ENCODE measurements at places on chromosomes 12 and 14.

- DNase-seq = no peak
Measured at GRCh38 chr12:6090803-6091202, 33.7 kb downstream of the VWF start.

DNA sequence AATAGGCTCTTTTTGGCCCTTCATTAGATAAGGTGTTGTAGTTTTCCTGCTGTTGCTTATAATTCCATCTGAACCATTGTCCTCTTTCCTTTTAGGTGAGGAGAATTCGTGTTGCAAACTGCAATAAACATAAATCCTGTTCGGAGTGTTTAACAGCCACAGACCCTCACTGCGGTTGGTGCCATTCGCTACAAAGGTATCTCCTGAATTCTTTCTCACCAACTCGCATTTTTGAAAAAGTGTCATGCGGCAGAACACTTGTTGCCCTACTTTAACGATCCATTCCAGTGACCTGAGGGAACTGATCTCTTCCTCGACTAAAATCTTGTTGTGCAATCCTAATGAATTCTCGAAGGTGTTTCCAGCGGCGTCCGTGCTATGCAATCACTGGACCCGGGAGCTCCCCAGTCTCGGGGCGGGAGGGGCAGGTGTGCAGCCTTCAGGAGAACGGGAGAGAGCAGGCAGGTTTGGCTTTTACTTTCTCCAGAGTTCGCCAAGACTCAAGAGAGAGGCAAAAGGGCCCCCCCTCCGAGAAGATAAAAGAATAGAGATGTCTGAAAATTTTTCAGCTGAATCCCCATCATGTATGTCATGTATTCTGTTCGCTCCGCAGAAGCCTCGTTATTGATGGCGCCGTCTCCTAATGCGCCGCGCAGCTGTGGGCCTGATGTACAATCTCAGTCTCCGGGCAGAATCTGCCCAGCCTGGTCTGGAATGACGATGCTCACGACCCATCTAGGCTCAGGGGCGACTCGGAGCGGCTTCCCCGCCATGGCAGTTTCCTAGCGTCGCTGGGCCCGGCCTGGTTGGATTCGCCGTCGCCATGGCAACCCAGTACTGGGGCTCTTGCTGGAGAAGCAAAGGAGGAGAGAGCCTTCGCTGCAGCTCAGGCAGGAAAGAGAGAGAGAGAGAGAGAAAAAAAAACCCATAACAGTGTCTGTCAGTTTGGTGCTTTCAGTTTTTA, 38.2 kb downstream of the PLXNC1 start:
- peak; percentile 72 for DNase-seq

DNA sequence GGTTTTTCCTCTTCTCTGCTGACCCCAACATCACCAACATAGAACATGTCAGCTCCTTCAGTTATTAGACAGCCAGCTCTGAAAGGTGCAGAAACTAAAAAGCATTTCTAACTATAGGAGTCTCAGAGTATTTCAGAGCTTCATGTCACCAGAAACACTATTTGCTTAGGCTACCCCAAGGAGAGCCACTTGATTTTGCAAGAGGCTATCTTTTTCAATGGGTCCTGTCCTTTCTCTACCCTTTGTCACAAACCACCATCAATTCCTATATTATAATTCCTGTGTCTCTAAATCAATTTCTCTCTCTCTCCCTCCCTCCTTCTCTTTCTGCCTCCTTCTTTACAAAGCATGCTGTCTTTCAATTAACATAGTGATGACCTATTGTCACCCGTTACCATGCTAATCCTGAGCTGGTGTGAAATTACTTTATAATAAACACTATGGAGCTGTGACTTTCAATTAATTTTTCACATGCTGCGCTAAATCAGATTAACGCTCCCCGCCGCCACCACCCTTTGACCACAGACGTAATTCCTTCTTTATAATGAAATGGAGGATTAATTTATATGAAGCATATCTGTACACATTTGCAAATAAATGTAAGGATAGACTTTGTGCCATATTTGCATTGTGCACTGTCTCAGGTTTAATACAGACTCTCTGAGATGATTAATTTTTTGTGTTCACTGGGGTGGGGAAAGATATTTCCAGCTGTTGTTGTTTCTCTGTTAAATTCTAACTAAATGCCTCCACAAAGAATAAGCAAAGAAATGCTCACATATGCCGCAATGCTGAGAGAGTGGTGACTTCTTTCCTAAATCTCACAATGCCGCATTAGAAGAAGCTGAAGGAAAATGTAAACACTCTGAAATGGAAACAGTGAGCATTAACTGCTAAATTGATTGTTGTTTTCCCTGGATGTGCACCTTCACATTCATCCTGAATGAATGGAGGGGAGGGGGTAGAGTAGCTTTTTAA, 418.6 kb downstream of the PDZRN4 start:
- DNase-seq = no peak

DNA sequence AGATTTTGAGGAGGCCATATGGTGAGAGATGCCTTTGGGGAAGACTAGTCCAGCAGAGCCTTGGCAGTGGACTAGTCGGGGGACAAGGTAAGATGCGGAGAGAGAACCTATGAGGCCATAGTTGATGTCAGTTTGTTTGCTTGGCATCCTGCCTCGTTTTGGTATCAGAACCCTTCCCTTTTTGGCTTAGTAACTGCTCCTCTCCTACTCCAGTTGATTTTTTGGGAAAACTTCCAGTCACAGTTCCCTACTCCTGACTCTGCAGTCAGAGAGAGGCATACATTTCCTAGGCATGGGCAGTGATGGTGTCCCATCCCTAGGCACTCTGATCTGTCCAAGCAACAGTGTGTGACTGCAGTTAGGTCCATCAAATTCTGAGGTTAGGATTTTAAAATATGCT, 398.3 kb downstream of the AEBP2 start:
- no peak for DNase-seq

DNA sequence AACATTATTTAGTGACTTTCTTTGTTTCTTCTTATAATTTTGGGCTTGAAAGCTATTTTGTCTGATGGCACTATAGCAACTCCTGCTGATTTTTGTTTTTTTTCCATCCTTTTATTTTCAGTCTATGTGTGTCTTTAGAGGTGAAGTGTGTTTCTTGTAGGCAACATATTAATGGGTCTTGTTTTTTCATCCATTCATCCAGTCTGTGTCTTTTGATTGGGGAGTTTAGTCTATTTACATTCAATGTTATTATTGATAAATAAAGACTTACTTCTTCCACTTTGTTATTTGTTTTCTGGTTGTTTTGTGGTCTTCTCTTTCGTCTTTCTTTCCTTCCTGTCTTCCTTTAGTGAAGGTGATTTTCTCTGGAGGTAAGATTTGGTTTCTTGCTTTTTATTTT, 198.0 kb downstream of the CRADD start:
- DNase-seq = no peak

DNA sequence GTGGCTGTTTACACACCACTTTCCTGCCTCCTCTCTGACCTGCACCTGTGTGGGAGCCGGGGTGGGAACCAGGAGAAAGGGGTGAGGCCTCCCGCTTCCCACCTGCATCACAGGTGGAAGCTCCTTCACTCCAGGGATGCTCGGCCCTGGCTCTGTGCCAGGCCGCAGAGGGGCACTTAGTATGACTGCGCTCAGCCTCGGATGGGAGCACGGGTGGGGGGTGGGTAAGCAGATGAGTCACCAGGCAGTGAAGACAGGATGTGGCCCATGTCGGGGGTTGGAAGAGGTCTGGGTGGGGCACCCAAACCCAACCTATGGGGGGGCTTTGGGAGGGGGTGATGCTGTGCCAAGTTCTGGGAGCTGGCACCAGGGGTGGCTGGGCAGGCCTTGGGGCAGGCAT, 7.4 kb upstream of the CYP46A1 start:
- DNase-seq = no peak

DNA sequence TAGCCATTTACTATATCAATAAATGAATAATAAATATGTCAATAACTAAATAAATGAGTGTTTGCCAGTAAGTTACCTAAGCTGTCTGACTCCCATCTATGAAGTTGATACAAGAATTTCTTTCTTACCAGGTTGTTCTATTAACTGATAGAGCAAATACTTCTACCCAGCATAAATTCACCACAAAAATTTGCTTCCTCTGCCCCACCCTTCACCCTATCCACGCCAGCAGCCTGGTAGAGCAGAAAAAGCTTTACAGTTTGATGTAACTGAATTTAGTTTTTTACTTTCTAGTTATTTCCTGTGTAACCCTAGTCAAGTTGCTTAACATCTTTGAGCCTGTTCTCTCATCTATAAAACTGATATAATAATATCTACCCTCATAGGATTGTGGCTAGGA, 94.9 kb upstream of the SLC16A7 start:
- no peak for DNase-seq

- DNase-seq = no peak
Measured at GRCh38 chr12:8156845-8157244, at the start of gene ZNF705A. Gene ZNF705A (plus strand): TSS chr12:8157015. CDS start chr12:8172626, 15,611 bp downstream.

DNA sequence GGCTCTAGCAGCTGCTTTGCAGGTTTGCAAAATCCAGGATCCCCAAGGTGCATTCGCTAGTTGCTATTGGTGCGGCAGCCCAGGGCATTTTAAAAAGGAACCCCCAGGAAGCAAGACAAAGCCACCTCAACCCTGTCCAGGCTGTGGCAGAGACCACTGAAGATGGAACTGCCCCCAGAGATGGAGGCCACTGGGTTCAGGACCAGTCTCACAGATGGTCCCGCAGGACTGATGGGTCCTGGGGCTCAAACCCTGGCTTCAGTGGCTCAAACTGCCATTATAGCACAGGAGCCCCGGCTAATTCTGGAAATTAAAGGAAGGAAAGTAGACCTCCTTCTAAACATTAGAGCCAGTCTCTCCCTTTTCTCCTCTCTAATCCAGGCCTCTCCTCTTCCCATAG, 79.8 kb upstream of the TSPAN11 start:
- DNase-seq = no peak

GRCh38 chr12:120356567-120357030, 12.4 kb downstream of the MSI1 start:
- peak; percentile 72 for DNase-seq

DNA sequence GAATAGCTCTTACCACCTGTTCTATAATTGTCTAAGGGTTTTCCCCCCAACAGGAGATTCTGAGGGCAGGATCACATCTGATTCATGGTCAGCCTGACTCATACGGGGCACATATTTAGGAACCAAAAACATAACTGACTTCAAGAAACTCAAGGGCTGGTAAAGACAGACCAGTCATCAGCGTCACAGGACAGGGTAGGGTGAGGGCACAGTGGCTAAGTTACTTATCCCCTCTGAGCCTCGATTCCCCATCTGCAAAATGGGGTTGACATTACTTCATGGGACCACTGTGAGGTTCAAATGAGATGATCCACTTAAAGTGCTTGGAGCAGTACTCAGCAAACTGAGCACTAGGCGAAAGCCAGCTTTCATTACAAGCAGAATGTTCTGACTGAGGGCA, 606 bp downstream of the CINP start:
- DNase-seq = no peak

DNA sequence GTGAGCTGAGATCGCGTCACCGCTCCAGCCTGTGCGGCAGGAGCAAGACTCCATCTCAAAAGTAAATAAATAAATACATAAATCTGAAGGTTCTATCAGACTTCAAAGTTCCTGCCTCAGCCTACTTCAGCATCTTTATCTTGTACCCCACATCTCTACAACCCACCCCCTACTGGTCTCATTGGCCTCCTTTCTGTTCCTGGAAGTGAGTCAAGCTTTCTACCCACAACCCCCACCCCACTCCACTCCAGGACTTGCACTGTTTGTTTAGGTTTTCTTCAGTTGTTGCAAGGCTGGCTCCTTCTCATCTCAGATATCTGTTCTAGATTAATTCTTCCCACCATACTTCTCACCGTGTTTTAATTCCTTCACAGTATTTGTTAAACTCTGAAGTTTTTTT, 714 bp upstream of the PSMC6 start:
- no peak for DNase-seq

All from right atrium auricular region (tissue), 2 donors.